ENCODE measurements at places on chromosomes 3 and 15.

DNA sequence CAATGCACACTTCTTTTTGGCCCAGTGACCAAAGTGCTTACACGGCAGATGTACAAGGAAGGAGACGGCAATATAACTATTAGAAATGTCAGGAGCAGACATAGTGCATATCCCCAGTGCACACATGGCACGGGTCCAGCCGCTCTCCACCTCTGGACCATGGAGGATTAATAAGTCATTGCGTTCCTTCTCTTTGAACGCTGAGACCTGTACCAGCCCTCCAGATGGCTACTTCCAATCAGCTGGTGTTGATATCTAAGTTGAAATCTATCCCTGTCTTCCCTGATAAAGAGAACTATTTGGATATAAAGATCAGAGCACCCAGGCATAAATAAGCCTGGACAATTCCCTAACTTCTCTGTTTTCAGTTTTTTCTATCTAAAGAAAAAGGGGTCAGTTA lies 212.5 kb downstream of the CADPS start:
- DNase-seq, result no peak

- no peak for DNase-seq
Measured at GRCh38 chr15:67183443-67184169, 70.9 kb downstream of the AAGAB start.

GRCh38 chr15:71603379-71603778 lies 207.0 kb upstream of the NR2E3 start:
- DNase-seq, result no peak

GRCh38 chr3:108489776-108490175 lies 20.6 kb downstream of the MYH15 start:
- DNase-seq, result no peak

Data from T-helper 17 cell (primary cell).